ENCODE measurements at places on chromosomes 7 and 10.

GRCh38 chr10:42899036-42899435, 116.4 kb downstream of the BMS1 start:
- no peak for DNase-seq

GRCh38 chr7:120033114-120033513, 239.9 kb upstream of the KCND2 start:
- no peak for DNase-seq

GRCh38 chr10:14924013-14924412, 29.9 kb downstream of the DCLRE1C start:
- DNase-seq = no peak

GRCh38 chr10:22681783-22682183, 32.6 kb downstream of the PIP4K2A start:
- DNase-seq = no peak
